Hematopoietic multipotent progenitor cell treated with erythropoietin and hydrocortisone succinate and interleukin-3 and kit ligand, for 15 days (in vitro differentiated cells): ENCODE measurements at places on chromosomes 11 and 22.

- no peak for DNase-seq
Observed at GRCh38 chr22:50215297-50216054, 14.7 kb downstream of the SELENOO start.

- DNase-seq: no peak
Observed at GRCh38 chr22:47837703-47838102, 1075.3 kb downstream of the TBC1D22A start.

- peak; percentile 70 for DNase-seq
Observed at GRCh38 chr11:623999-624704, 603 bp downstream of the CDHR5 start.

GRCh38 chr22:21009638-21010425 lies 5.1 kb upstream of the P2RX6 start:
- peak; percentile 14 for DNase-seq
